Naive thymus-derived CD4-positive, alpha-beta T cell (primary cell): ENCODE measurements at places on chromosomes 16 and 17. TPM values are rescaled to one million over a fixed set of nuclear protein-coding genes. Genes with fewer than 3 reads are reported as not detected.

- no peak for DNase-seq
Measured at GRCh38 chr16:59690216-59690615, 956.1 kb upstream of the GOT2 start.

- DNase-seq: peak; percentile 18
Measured at GRCh38 chr17:41863074-41863848, 2.0 kb downstream of the KLHL11 start.

GRCh38 chr17:56047331-56047730 is 105.9 kb upstream of the ANKFN1 start:
- DNase-seq: no peak

DNA sequence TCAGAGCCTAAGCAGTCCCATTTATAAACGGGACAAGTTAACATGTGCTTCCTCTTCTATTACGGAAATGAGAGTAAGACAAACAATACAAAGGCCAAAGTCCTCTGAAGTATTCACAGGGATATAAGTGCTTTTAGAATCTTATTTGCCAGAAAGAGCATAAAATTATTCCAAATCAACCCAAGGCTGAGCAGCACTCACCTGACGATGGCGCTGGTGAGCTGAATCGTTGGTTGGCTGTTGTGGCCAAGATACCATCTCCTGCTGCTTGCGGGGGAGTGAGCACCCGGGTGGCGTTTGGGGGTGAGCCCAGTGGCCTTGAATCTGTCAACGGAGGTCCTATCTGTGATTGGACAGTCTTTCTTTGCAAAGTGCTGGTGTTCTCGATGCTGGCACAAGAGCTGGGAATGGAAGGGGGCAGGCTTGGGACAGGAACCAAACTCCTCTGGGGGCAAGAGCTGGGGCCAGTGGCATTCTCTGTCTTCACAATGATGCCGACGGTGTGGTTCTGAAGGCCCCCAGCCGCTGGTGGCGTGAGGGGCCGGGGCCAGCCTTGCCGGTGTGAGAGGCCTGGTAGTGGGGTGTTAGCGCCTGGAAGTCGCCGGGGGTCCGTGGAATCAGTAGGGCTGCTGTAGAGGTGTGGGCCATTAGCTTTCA is 9.5 kb upstream of the DHRS13 start:
- DNase-seq: no peak

The ERBB2 gene
- total RNA-seq: 7.5 TPM

The SPNS2 gene
- total RNA-seq: 0.56 TPM

DNA sequence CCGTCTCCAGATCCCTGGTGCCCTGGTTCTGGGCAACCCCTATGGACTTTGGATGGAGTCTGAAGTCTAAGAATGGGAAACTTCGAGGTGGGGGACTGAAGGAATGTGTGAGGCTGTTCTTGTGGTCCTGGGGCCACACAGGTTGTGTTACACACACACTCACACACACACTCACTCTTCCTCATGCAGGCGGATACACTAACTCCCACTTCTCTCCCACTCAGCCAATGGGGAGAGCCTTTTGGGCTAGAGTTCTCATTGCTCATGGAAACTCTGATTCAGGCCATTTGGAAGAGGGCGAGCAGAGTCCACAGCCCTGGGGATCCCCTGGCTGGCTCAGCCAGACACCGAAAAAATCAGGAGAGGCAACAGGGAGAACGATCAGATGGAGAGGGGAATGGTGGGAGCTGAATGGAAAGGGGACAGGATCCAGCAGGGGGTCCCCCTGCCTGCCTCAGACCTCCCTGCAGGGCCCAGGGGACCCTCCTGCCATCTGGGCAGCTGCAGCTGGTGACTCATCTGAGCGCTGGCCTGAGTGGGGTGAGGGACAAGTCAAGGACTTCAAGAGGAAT is 9.1 kb downstream of the IGFBP4 start:
- no peak for DNase-seq

DNA sequence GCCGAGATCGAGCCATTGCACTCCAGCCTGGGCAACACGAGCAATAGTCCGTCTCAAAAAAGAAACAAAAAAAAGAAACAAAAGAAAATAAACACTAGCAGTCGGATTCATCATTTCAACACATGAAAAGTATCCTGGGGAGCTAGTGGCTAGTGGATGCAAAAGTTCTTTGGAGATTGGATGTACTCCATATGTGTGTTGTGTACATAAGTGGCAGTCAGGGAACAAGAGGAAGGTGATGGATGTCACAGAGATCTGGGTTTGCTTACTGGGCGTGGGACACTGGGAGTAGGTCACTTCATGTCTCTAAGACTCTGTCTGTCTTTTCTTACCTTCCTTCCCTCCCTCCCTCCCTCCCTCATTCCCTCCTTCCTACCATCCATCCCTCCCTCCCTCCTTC is 35.4 kb downstream of the MRC2 start:
- DNase-seq: no peak

DNA sequence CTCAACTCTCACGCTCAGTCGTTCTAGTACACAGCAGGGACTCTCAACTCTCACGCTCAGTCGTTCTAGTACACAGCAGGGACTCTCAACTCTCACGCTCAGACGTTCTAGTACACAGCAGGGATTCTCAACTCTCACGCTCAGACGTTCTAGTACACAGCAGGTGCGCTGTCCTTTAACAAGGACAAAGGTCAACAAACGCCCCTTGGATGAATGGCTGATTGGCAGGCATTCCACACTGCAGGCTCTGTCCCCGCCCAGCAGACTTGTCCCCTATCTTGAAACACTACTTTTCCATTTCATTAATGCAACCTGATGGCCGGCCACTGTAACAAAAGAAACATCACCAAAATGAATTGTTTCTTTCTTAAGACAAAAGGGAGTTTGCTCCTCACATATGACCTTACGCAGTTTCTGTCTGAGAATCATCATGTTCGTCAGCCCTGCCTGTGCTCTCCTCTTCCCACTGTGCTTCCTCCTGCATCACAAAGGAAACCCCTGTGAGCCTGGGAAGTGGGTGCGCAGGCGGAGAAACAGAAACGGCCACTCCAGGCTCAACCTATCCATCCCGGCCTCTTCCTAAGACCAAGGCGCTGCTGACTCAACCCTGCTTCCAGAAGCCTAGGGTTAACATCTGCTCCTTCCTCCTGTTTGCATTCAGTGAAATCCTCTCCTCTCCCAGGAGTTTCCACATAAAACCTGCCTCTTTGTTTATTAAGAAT is 59.8 kb downstream of the ANKRD11 start:
- no peak for DNase-seq

- DNase-seq: no peak
Measured at GRCh38 chr16:424033-424622, 1.3 kb upstream of the RAB11FIP3 start.

- DNase-seq: no peak
Measured at GRCh38 chr16:56923481-56924091, 8.4 kb upstream of the HERPUD1 start.

The KRT15 gene
- not detected for total RNA-seq

GRCh38 chr17:38881600-38882191 is 11.8 kb downstream of the LASP1 start:
- DNase-seq: no peak

The KRTAP17-1 gene
- not detected in 2 replicates for total RNA-seq

DNA sequence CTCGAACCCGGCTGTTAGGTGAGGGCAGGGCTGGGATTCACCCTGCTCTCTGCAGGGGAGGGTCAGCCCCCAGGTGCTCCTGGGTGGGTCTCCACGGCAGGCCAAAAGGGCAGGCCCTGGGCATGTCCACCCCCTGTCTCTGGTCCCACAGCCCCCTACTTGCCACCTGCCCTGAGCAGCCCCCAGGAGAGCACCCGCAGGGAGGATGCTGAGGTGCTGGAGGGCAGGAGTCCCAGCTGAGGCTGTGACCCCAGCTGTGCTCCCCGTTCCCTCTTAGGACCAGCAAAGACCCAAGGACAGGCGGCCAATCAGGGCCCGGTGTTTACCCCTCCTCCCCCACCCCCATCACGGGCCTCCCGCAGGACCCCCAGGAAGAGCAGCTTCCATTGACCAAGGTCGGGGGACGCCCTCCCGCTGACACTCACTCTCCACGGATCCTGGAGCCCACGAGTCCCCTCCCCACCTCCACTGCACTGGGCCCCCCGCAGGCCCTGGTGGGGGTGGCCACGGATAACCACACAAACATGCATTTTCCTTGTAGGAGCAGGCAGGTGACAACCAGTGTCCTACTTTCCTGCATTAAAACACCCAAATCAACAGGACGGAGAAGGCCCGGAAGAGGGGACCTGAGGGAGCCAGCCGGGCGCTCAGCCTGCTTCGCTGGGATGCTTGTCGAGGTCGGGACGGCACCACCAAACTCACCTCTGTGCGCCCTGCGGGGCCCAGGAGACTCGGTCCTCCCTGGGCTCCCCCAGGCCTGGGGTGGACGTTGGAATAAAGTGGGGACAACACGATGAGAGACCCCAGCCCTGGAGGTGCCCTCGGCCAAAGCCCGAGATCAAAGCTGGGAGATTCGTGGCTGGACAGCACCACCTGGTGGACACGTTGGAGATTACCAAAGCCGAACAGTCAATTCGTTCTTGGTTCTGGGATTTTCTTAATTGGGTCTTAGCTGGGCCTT is 22.5 kb upstream of the ENPP7 start:
- DNase-seq: peak; percentile 60

GRCh38 chr17:82204831-82205719 is 7.6 kb downstream of the CCDC57 start:
- DNase-seq: no peak

DNA sequence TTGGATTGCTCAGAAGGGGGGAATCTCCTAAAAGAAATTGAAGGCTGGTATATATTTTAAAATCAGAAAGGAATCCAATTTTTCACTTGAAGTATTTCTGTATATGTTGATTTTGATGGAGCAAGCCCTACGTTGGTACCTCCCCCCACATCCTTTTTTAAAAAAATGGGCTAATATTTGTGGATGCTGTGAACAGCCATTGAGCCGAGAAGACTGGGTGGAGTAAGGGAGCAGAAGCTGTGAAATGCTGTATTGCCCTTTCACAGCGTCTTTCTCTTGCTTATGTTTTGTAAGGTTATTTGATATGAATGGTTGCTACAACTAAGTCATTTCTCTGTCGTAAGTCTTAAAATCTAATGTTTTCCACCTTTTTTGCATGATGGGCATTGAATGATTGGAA is 2.3 kb downstream of the PAFAH1B1 start:
- no peak for DNase-seq

The RRAD gene
- 0.43 TPM for total RNA-seq

- DNase-seq: no peak
Measured at GRCh38 chr17:13337151-13337550, 264.6 kb downstream of the HS3ST3A1 start.

DNA sequence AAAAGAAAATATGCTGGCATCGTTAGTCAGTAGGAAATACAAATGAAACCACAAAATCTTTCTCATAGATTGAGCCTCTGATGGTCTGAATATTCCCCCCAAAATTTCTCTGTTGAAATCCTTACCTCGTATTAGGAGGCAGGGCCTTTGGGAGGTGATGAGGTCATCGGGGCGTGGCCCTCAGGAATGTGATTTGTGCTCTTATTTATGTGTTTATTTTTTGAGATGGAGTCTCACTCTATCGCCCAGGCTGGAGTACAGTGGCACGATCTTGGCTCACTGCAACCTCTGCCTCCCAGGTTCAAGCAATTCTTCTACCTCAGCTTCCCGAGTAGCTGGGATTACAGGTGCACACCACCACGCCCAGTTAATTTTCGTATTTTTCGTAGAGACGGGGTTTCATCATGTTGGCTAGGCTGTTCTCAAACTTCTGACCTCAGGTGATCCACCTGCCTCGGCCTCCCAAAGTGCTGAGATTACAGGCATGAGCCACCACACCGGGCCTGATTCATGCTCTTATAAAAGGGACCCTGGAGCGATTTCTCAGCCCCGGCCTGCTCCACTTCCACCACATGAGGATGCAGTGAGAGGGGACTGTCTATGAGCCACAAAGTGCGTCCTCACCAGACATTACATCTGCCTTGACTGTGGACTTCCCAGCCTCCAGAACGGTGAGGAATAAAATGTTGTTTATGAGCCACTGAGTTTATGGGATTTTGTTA is 53.1 kb downstream of the DNAH17 start:
- no peak for DNase-seq

The MYO18A gene
- total RNA-seq: 109 TPM

The CAPNS2 gene
- total RNA-seq: not detected

GRCh38 chr17:58250344-58251011 is 12.1 kb downstream of the LPO start:
- DNase-seq: no peak

The GUCY2D gene
- not detected for total RNA-seq

- DNase-seq: no peak
Measured at GRCh38 chr17:44402564-44403172, 13.2 kb upstream of the ITGA2B start.

GRCh38 chr16:5479926-5480325 is 382.3 kb upstream of the EEF2KMT start:
- no peak for DNase-seq

The UTS2R gene
- not detected for total RNA-seq

GRCh38 chr17:79515646-79516571 is 94.9 kb downstream of the RBFOX3 start:
- no peak for DNase-seq

The BOLA2 gene
- 14.9 TPM for total RNA-seq

- DNase-seq: no peak
Measured at GRCh38 chr17:42518755-42519545, 17.1 kb upstream of the NAGLU start.

DNA sequence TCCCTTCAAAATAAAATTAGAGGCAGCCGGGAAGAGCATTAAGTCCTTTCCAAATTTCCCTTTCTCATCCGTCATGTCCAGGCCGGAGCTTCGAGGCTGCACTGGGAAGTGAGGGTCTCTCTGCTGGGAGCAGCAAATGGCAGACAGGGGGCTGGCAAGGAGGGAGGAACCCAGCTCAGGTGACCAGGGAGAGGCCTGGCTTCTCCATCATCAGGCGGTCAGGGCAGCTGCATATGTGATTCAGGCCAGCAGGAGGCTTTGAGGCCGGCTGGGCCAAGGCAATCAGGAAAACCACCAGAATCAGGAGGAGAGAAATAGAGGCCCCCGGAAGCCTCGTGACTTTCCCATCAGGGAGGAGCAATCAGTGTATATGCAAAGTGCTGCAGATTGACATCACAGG is 85.0 kb upstream of the RPL38 start:
- DNase-seq: no peak

GRCh38 chr17:10041916-10042588 is 137.0 kb upstream of the RCVRN start:
- DNase-seq: no peak
